AG09309 (cell line): ENCODE measurements at places on chromosomes 11 and 22.
A peak's percentile ranks its signal among the peaks of the same experiment; 100 is the strongest.

DNA sequence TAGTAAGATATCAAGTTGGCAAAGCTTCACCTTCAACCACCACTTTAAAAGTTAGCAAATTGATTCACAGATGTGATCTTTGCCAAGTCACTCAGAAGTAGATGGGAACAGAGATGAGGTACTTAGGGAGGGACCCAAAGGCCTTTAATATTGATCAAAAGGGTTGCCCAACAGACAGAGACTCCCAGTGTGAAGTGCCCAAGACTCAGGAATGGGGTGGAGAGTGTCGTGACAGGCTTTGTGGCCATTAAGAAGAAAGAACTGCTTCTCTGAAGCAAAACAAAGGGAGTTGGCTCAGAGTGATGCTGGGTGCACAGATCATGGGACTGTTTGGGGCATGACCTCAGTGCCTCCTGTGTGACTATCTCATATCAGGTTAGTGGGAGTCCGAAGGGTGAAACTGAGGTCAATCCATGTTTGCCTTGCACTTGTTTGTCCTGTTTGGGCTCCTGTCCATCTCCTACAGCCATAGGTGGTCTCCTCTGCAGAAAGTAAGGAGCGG, 132.3 kb downstream of the APIP start:
- DNase-seq: no peak

DNA sequence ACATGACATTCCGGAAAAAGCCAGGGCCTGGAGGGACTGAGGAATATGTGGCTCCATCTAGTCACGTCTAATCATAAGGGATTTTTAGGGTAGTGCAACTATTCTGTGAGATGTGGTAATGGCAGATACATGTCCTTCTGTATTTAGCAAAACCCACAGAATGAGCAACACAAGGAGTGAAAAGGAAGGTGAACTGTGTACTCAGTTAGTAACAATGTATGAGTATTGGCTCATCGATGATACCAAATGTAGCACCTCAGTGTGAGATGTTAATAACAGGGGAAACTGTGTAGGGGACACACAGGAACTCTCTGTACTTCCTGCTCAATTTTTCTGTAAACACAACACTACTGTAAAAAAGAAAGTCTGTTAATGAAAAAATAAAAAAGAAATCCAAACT, 42.0 kb upstream of the CARS1 start:
- no peak for DNase-seq

GRCh38 chr11:62881579-62882430, 1.1 kb downstream of the SLC3A2 start:
- DNase-seq: peak; percentile 91

DNA sequence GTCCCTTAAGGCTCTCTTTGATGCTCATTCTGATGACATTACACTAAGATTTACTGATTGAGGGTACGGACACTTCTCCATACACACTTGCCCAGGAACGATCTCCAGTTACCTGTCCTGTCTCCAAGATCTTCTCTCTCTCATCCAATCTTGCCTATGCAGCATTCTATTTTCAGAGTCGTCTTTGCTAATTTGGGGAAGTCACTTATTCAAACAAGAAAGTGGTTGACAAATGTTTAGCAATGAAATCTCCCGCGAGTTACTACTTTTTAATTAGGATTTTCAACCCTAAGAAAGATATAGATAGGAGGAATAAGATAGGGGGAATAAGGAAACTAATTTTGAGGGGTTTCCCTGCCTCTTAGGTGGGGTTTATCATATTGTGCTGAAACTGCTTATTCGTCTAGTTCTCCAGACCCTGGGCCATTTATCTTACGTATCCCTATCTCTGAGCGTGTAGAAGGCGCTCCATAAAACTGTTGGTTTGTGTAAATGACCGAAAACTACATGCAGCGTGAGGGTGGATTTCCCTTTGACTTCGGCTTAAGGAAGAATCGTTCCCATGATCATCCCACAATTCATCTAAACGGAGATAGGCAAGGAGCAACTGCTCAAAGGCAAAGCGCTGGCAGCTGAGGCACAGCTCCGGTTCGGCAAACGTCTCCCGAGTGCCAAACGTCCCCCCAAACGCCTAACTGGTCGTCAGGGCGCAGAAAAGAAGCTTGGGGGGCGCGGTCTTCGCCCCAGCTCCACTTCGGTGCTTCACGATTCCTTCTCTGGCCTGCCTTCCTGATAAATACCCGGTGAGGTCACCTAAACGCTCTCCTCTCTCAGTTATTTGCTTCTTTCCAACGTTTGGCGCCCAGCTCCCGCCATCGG, 804 bp downstream of the APIP start:
- no peak for DNase-seq

- no peak for DNase-seq
Observed at GRCh38 chr11:18633256-18634139, 644 bp downstream of the SPTY2D1 start.

DNA sequence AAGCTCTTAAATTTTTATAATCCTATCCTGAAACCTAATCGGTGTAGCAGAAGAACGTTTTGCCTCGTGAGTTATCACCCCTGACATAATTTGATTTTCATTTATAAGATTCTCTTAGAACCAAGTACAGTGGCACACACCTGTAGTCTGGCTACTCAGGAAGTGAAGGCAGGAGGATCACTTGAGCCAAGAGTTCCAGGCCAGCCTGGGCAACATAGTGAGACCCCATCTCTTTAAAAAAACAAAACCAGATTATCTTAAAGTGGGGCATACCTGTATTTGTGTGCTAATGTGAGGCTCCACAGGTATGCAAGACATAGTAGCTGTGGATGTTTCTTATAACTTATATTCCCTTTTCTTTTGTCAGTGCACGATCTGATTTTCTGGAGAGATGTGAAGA, 19.0 kb downstream of the ZFTA start:
- no peak for DNase-seq

- no peak for DNase-seq
Observed at GRCh38 chr22:33180356-33180755, 122.2 kb upstream of the SYN3 start.

GRCh38 chr11:28969832-28970231, 861.6 kb downstream of the METTL15 start:
- no peak for DNase-seq

DNA sequence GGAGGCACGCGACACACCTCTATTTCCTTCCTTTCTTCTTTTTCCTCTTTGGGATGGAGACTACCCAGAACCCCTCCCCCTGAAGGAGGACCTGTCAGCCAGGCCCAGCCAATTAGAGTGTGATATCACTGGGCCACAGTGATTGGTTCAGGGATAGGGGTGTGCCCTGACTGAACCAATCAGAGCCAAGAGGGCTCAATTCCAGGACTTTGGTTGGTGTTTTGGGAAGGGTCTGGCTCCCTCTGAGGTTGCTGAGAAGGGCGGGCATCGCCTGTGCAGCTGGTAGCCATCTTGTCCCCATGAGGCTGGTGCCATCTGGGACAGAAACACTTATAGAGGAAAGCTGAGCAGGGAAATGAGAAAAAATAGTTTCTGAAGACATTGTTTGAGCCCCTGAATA, 71.4 kb downstream of the CHST1 start:
- no peak for DNase-seq

GRCh38 chr11:104148706-104149105, 15.2 kb downstream of the PDGFD start:
- no peak for DNase-seq

DNA sequence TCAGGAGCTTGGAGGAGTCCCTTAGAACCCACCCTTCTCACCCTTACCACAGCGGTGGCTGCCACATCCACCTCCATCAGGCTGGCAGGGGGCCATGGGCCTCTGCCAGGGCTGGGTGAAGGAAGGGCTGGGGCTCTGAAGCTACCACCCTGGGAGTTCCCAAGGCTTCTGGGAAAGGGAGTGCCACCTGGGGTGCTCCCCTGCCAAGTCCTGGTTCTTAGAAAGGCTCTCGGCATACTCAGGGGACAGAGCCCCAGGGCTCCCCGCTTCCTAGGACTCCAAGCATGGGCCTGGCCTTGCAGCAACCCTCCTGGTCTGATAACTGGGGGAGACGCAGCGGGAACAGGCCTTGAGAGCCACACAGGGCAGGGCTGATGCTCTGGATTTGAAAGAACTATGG, 438 bp upstream of the PLA2G3 start:
- DNase-seq: no peak

- DNase-seq: no peak
Observed at GRCh38 chr22:38016182-38017151, 32.1 kb upstream of the SOX10 start.

DNA sequence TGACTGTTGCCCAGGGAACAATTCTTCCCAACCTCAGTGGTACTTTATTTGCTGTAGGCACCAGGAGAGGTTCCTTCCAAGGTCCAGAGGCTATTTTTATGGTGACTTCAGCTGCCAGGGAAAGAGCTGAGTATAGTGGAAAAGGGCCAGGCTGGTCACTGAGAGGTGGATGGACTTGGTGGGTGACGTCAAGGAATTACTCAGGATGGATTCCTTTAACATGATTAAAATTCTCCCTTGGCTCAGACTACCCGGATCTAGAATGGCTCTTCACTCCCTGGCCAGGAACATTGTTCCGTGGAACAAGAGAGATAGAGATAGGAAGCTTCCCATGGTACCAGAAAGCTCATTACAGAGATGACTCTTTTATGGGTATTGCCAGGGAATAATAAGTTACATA, 8.7 kb upstream of the CALCA start:
- DNase-seq: peak; percentile 38

GRCh38 chr11:69339983-69340565, 46.1 kb downstream of the MYEOV start:
- DNase-seq: no peak

DNA sequence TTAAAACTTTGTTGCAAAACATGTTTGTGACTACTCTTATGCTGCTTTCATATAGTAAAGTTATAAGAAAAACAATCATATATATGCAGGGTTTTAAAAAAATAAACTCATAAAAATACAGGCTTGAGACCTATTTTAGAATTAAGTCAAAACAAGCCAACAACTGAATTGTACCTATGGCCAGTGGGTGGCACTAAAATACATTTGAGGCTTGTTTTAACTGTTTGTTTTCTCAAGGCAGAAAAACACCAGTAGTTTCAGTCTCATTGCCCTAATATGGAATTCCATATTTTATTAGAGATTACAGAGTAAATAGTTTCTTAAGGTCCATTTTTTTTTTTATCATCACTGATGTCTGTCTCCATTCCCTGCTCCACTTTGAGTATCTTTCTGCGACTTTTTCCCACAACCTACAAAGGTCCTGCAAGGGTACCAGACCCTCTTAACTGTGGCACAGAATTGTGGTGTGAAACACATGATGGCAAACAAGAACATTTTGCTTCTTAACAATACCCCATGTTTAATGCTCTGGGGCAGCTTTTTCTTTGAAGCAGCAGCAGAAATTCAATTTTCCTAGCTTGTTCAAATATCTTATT, 8.5 kb upstream of the CCDC89 start:
- no peak for DNase-seq

- no peak for DNase-seq
Observed at GRCh38 chr11:1847926-1848639, 4.8 kb upstream of the LSP1 start.

DNA sequence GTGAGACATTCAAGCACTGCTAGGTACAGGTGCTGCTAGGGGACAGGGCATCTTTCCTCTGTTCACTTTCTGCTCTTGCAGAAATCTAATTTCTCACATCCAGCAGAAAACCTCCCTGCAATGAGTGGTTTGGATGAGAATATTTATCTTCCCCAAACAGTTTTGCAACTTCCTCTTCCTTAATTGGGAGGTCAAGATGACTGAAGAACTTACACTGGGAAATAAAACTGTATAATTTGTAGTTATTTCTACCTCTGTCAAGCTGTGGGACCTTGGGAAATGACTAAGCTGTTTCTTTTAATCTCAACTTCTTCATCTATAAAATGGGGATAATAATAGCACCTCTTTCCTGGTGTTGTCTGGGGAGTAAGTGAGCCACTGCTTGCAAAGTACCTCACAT, 69.8 kb downstream of the PRR5L start:
- no peak for DNase-seq

DNA sequence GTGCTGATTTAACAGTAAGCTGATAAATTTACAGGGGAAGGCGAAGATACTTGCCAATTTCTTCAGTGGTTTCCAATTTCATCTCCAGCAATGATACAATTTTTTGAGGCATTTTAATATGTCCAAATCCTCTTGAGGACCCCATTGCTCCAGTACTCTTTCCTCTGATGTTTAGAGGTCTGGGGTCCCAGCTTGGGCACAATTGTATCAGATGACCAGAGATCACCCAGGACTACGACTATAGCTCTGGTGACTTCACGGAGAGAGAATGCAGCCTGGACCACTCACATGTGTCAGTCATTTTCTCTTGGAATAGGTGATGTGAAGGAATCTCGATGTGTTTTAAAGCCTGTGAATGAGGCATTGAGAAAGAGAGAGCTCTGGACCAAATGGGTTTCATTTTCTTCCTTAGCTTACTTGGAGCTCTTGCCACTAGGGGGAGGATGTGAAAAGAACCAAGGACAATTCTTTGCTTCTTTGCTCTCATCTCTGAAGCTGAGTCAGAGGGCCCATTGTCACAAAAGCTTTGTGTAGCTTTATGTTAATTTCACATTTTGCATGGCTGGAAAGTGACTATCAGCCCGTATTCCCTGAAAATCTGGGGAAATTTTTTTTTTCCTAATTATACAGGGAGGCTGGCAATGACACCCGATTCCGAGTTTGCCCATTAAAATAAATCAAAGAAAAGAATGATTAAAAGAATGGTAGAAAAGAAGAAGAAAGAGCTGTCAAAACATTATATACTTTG, 6.7 kb upstream of the CCDC90B start:
- DNase-seq: peak; percentile 40
